ENCODE measurements at places on chromosomes 12 and 14.

DNA sequence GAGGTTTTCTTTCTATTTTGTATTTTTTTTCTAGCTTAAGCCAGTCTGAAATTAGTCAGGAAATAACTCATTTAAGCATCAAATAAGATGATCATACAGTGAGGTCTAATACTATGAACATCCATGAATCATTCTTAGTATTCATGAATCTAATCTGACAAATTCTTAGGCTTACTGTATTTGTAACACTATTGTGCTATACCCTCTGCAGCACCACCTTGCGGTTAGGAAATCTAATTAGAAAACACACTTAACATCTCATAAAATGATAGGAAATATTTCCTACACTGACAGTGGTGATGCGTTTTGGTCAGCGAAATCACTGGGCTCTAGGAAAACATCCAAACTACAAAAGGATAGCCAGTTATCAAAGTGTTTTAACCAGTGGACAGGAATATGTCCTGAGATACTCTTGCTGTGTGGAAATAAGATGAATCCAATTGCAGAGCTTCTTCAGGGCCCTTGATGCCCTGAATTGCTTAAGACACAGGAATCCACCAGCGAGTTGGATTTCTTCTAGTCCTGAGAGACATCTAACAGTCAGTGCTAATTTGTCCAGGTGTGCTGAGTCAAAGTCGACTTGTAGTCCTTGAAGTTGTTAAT, 109.3 kb upstream of the MYF6 start:
- H3K27me3 ChIP-seq: peaks cover 2% of the 10 kb centered on the region
- DNase-seq: no peak
- no peaks in the 10 kb centered on the region for H3K36me3 ChIP-seq
- peaks cover 4% of the 10 kb centered on the region for H3K4me1 ChIP-seq
- H3K4me3 ChIP-seq: no peak overlapping the region

DNA sequence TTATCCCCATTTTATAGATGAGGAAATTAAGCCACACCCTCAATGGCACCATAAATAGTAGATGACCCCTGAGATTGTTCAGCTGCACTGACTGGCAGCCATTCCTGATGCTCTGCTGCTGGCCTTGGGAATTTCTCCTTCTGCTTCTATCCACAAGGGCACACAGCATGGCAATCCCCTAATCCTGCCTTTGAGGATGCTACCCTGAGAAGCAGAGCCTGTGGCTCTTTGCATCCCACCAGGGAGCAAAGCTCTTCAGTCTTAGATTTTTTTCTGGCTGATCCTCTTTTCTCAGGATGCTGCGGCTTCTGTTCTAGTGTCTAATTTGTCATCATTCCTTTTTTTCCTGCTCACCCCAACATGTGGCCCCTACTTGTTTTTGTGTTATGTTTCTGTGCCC, 114.8 kb downstream of the TMX1 start:
- no peaks in the 10 kb centered on the region for H3K27me3 ChIP-seq
- no peak for DNase-seq
- no peaks in the 10 kb centered on the region for H3K36me3 ChIP-seq
- H3K27ac ChIP-seq: no peak overlapping the region
- H3K4me3 ChIP-seq: no peak overlapping the region
- H3K4me1 ChIP-seq: peaks cover 4% of the 10 kb centered on the region

DNA sequence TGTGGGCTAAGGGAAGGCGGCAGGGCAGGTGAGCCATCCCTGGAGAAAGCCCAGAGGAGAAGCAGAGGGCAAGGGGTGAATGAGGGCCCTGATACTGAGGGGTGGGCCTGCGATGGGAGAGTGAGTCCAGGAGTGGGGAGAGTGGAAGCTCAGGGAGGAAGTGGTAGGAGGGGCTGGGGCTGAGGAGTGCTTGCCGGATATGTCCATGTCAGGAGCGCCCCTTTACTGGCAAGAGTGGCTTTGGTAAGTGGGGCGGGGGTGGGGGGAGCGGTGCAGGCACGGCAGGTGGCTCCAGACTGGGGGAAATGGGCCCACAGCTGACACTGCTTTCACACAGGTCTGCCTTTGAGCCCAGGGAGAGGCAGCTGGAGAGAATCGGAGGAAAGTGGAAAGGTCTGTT, 86.4 kb upstream of the GPR68 start:
- no peak overlapping the region for H3K4me3 ChIP-seq
- no peak for DNase-seq
- no peaks in the 10 kb centered on the region for H3K27me3 ChIP-seq
- peaks cover 7% of the 10 kb centered on the region for H3K4me1 ChIP-seq
- peak overlapping the region; percentile 66 for H3K27ac ChIP-seq
- H3K36me3 ChIP-seq: peaks cover 6% of the 10 kb centered on the region

DNA sequence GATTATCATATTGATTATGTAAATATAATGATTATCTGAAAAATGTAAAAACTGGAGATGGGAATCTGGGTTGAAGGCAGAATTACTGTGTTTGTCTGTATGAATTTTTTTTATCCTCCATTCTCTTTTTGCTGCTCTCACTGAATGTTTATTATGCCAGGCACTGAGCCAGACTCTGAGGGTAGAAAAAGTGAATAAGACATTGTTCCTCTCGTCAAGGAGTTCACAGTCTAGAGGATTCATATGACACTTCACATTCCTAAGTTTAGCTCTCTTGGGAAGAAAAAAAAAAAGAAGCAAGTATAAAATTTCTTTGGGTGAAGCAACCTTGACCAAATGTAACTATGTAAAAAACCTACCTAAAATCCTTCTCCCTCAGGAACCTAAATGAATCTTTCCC, 120.9 kb upstream of the LMO3 start:
- H3K4me1 ChIP-seq: no peaks in the 10 kb centered on the region
- no peak for DNase-seq
- H3K4me3 ChIP-seq: no peak overlapping the region

DNA sequence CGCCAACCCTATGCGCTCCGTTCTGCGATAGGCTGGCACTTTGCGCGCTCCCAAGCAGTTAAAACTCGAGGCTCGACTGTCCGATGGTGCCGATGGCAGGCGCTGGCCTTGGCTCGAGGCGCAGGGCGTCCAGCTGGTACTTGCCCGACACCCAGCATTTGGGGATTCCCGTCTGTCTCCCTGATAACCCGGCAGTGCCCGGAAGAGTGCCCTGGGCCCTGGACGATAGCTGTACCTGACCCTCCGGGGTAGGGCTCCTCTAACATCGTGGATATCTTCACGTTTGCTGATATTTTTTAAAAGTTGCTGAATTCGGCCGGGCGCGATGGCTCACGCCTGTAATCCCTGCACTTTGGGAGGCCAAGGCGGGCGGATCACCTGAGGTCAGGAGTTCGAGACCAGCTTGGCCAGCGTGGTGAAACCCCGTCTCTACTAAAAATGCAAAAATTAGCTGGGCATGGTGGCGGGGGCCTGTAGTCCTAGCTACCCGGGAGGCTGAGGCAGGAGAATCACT, 908 bp upstream of the WIF1 start:
- H3K4me3 ChIP-seq: no peak overlapping the region
- no peak for DNase-seq
- no peaks in the 10 kb centered on the region for H3K4me1 ChIP-seq
- H3K27me3 ChIP-seq: peaks cover 48% of the 10 kb centered on the region
- H3K36me3 ChIP-seq: no peaks in the 10 kb centered on the region
- no peak overlapping the region for H3K27ac ChIP-seq

GRCh38 chr12:1559676-1560091, 34.7 kb downstream of the FBXL14 start:
- no peaks in the 10 kb centered on the region for H3K27me3 ChIP-seq
- DNase-seq: no peak
- H3K36me3 ChIP-seq: no peaks in the 10 kb centered on the region
- H3K4me3 ChIP-seq: no peak overlapping the region
- H3K4me1 ChIP-seq: peaks cover 2% of the 10 kb centered on the region

DNA sequence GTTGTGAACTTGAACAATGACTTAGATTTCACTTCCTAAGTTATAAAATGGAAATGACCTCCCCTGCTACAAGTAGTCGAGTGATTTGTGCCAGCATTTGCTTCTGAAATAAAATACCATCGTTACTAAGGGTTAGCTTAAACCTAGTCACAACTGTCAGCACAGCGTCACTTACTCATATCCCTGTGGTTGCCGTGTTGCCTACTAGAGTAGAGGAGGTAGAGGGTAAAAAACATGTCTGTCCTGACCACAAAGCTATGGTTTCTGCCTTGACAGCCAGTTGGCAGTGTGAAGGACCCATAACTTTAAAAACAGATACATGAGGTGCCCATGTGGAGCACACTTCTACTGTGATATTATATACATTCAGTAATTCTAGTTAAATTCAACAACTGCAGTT, 234.2 kb upstream of the RGS6 start:
- no peak overlapping the region for H3K4me3 ChIP-seq
- peaks cover 26% of the 10 kb centered on the region for H3K36me3 ChIP-seq
- H3K27me3 ChIP-seq: no peaks in the 10 kb centered on the region
- peaks cover 35% of the 10 kb centered on the region for H3K4me1 ChIP-seq
- DNase-seq: no peak
- no peak overlapping the region for H3K27ac ChIP-seq

DNA sequence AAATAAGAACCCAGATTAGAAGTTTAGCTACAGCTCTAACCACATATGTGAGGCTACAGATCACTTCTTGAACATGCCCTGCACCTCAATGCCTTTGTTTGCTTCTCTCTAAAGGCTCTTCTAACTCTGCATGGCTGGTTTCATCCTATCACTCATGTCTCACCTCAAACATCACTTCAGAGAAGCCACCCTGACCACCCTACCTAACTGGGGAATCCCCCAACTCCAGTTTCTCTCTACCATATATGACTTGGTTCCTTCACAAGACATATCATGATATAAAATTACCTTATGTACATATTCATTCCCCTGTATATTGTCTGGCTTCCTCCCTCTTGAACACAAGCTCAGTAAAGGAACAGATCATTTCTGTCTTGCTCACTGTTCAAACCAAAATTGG, 250.2 kb upstream of the GRIP1 start:
- peaks cover 7% of the 10 kb centered on the region for H3K4me1 ChIP-seq
- no peak overlapping the region for H3K4me3 ChIP-seq
- DNase-seq: no peak
- H3K36me3 ChIP-seq: peaks cover 2% of the 10 kb centered on the region
- no peaks in the 10 kb centered on the region for H3K27me3 ChIP-seq

DNA sequence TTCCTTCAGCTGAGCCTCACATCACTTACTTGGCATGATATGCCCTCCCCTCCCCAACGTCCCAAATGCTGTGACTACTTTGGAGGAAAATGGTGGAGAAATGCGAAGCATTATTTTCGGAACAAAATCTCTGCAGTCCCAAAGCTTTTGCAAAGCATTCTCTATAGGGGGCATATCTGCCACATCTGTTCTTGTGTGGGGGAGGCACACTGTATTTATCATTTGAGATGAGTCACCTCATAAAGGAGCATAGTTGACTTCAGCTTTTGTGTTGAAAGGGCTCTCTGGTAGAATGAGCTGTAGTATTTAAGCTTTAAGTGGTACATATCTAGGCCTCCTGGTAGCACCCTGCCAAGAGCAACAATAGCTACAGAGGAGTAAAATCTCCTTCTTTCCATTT, 447.5 kb downstream of the ADAMTS20 start:
- DNase-seq: no peak
- H3K4me3 ChIP-seq: no peak overlapping the region
- H3K27me3 ChIP-seq: no peaks in the 10 kb centered on the region
- H3K36me3 ChIP-seq: no peaks in the 10 kb centered on the region

GRCh38 chr12:103955811-103956508, 9.7 kb upstream of the TDG start:
- no peaks in the 10 kb centered on the region for H3K27me3 ChIP-seq
- peak overlapping the region; percentile 92 for H3K4me3 ChIP-seq
- peaks cover 11% of the 10 kb centered on the region for H3K36me3 ChIP-seq
- H3K27ac ChIP-seq: peak overlapping the region; percentile 99
- no peak for DNase-seq
- peaks cover 25% of the 10 kb centered on the region for H3K4me1 ChIP-seq

- H3K27me3 ChIP-seq: no peaks in the 10 kb centered on the region
- no peak overlapping the region for H3K4me3 ChIP-seq
- no peak for DNase-seq
- H3K4me1 ChIP-seq: no peaks in the 10 kb centered on the region
- no peaks in the 10 kb centered on the region for H3K36me3 ChIP-seq
These were observed 285.9 kb downstream of the BMP4 start for GRCh38 chr14:53670701-53671100.

GRCh38 chr12:26891704-26892103, 46.1 kb downstream of the INTS13 start:
- no peaks in the 10 kb centered on the region for H3K36me3 ChIP-seq
- H3K4me3 ChIP-seq: no peak overlapping the region
- DNase-seq: no peak
- no peak overlapping the region for H3K27ac ChIP-seq
- H3K27me3 ChIP-seq: no peaks in the 10 kb centered on the region
- H3K4me1 ChIP-seq: no peaks in the 10 kb centered on the region

DNA sequence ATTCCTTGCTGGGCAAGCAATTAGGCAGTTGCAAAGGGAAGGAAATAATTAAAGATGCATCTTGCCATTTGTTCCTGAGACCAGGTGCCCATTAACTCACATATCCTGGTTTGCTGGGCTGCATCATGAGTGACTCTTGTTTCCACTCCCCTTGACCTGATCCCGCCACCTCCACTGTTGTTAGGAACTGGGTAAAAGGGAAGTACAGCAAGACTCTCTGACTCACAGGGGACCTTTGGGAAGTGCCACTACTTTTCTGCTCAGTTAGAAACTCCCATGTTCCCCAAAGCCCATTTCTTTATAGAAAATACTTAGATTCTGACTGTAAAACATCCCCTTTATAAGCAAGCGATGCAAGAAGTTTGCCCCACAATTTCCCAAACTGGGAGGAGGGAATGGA, 186.0 kb upstream of the BCL2L14 start:
- H3K27me3 ChIP-seq: no peaks in the 10 kb centered on the region
- DNase-seq: no peak
- H3K36me3 ChIP-seq: peaks cover 54% of the 10 kb centered on the region
- peak overlapping the region; percentile 98 for H3K27ac ChIP-seq

DNA sequence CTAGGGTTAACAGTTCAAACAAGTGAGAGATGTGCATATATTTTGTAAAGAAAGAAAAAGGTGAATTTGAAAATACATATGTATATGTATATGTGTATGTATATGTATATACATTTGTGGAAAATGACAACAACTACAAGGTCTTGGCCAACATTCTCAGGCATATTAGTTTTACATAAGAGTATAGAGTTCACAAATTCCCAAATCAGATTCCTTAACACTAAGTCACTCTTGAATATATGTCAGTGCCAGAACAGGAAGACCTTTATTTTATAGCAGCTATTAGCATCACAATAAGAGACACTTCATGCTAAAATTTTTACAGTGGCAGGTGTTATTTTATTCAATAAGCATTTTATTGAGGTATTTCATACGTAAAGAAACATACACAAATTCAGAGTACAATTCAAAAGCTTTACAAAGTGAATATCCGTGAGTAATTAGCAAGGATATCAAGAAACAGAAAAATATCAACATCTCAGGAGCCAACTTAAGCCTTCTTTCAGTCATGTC, 179.7 kb downstream of the SLC6A15 start:
- H3K4me1 ChIP-seq: peaks cover 3% of the 10 kb centered on the region
- H3K36me3 ChIP-seq: no peaks in the 10 kb centered on the region
- DNase-seq: no peak

- no peaks in the 10 kb centered on the region for H3K4me1 ChIP-seq
- no peak overlapping the region for H3K27ac ChIP-seq
- no peak overlapping the region for H3K4me3 ChIP-seq
- DNase-seq: no peak
- H3K27me3 ChIP-seq: no peaks in the 10 kb centered on the region
These were observed 839.9 kb upstream of the MGAT4C start for GRCh38 chr12:87096082-87096585.
